ENCODE measurements at places on chromosomes 4 and X. TPM values are rescaled to one million over a fixed set of nuclear protein-coding genes. Genes with fewer than 3 reads are reported as not detected.

NUDT10 gene
- total RNA-seq, result 0.20 TPM

CNKSR2 gene
- 2.2 TPM for total RNA-seq

PITX2 gene
- total RNA-seq, result not detected

USP17L15 gene
- total RNA-seq, result not detected
